ENCODE measurements at places on chromosomes 4 and X. TPM values are rescaled to one million over a fixed set of nuclear protein-coding genes. Genes with fewer than 3 reads are reported as not detected.

DNA sequence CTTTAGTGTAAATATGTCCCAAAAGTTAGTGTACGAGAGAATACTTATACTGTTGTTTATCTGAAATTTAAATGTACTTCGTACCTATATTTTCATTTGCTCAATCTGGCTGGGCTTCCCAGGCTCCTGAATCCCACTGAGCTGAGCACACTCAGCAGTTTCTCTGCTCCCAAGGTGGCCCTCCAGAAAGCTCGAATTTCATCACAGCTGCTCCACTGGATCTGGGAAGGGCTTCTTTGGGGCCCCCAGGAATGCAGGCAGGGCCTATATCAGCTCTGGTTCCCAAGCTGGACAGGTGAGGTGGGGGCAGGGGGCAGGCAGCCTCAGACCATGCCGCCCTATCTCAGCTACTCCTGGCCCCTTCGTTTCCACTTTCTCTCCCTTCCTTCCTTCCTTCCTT is 1.5 kb upstream of the FATE1 start:
- H3K27me3 ChIP-seq: no peaks in the 10 kb centered on the region
- DNase-seq: no peak
- no peaks in the 10 kb centered on the region for H3K4me1 ChIP-seq
- H3K27ac ChIP-seq: no peak overlapping the region

S100P gene
- total RNA-seq: 5.9 TPM

GRCh38 chr4:92658318-92658717 is 354.6 kb downstream of the GRID2 start:
- no peaks in the 10 kb centered on the region for H3K36me3 ChIP-seq
- no peak overlapping the region for H3K4me3 ChIP-seq
- DNase-seq: no peak
- H3K27me3 ChIP-seq: no peaks in the 10 kb centered on the region
- H3K4me1 ChIP-seq: no peaks in the 10 kb centered on the region
- no peak overlapping the region for H3K27ac ChIP-seq

DNA sequence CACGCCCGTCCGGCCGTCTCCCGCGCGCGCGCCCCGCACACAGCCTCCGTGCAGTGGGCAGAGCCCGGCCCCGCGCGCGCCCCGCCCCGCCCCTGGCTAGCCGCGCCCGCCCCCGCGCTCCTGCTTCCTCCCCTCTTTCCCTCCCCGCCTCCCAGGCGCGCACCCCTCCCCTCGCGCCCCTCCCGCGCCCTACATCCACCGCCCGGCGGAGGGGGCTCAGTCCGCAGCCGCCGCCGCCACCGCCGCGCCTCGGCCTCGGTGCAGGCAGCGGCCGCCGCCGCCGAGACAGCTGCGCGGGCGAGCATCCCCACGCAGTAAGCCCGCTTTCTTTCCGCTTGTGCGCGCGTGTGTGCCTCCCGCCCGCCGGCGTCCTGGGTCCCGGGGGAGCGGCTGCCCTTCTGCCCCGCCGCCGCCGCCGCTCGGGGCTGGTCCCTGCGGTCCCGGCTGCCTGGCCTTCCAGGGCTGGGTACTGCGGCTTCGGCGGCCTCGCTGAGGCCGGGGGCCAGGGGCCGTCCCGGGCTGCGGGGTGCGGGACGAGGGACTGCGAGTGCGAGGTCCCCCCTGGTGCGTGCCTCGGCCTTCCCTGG is at the start of gene FHL1:
Gene FHL1, plus strand, starts transcription at position 219 of the 587 bp plus-strand sequence.
- no peaks in the 10 kb centered on the region for H3K4me1 ChIP-seq
- H3K36me3 ChIP-seq: no peaks in the 10 kb centered on the region
- peak within 1 kb of the TSS; percentile 63 for H3K27ac ChIP-seq
- H3K4me3 ChIP-seq: peak within 1 kb of the TSS; percentile 47

- DNase-seq: no peak
- no peaks in the 10 kb centered on the region for H3K36me3 ChIP-seq
- no peak overlapping the region for H3K27ac ChIP-seq
- H3K27me3 ChIP-seq: no peaks in the 10 kb centered on the region
Measured at GRCh38 chrX:107227780-107228485, 21.5 kb downstream of the DNAAF6 start.

AFM gene
- total RNA-seq: not detected

KLF8 gene
- 10.9 TPM for total RNA-seq
